HTR-8/SVneo (cell line): ENCODE measurements at places on chromosomes 16 and 17.
A peak's percentile ranks its signal among the peaks of the same experiment; 100 is the strongest.

GRCh38 chr17:59440757-59441463 is 109.5 kb downstream of the YPEL2 start:
- peak; percentile 93 for DNase-seq

- DNase-seq = no peak
Observed at GRCh38 chr17:49959183-49959935, 9.6 kb upstream of the DLX4 start.

GRCh38 chr16:84751947-84752346 is 52.1 kb downstream of the USP10 start:
- DNase-seq = no peak

DNA sequence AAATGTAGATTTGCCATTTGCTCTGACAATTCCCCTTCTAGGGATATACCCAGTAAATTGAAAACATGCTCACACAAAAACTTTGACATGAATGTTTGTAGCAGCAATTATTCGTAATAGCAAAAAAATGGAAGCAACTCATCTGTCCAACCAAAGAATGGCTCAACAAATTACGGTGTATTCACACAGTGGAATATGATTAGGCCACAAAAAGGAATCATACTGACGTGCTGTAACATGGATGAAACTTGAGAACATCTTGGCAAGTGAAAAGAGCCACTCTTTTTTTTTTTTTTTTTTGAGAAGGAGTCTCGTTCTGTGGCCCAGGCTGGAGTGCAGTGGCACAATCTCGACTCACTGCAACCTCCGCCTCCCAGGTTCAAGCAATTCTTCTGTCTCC is 24.1 kb upstream of the SPNS3 start:
- no peak for DNase-seq

DNA sequence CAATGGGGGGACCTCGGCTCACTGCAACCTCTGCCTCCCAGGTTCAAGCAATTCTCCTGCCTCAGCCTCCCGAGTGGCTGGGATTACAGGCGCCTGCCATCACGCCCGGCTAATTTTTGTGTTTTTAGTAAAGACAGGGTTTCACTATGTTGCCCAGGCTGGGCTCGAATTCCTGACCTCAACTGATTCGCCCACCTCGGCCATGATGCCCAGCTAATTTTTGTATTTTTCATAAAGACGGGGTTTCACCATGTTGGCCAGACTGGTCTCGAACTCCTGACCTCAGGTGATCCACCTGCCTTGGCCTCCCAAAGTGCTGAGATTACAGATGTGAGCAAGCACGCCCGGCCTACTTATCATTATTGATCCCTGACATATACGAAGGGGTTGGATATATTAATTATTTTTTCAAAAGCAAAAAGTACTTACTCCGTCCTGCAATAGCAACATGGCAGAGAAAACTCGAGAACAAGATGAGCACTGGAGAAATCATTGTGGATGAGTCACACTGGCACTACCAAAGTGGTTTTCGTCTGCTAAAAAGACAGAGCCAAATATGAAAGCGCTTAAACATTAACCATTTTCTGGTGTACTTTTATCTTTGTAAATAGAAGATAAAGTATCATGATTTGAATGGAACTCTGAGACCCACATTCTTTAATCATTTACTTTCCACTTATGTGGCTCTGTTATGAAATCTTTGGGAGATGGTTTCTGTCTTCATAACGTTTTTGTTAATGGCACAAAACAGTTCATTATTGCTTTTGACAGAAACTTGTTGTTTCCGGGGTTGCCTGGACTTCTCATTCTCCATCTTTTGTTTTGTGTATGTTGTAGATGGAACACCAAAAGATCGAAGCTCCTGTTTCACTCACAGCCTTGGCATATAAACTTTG is at the start of gene APOH:
Gene APOH (minus strand): TSS at position 529 of the 896 bp plus-strand sequence. CDS start 36 bp downstream, at position 493.
- DNase-seq = no peak

- DNase-seq = no peak
Observed at GRCh38 chr16:72598696-72599095, 426.7 kb upstream of the PMFBP1 start.

DNA sequence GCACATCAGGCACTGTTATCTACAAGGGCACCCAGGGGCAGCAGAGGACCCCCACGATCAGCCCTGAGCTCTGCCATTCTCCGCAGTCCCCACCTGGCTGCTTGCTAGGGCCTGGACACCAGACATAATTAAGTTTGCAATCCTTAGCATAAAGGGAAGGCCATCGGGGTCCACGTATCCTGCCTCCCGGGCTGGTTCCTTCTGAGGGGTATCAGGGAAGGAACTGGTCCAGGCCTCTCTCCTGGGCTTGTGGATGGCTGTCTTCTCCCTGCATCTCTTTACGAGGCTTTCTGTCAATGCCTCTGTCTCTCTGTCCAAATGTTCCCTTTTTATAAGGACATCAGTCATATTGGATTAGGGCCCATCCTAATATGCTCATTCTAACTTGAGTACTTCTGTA is 77.8 kb downstream of the CYLD start:
- DNase-seq = no peak

DNA sequence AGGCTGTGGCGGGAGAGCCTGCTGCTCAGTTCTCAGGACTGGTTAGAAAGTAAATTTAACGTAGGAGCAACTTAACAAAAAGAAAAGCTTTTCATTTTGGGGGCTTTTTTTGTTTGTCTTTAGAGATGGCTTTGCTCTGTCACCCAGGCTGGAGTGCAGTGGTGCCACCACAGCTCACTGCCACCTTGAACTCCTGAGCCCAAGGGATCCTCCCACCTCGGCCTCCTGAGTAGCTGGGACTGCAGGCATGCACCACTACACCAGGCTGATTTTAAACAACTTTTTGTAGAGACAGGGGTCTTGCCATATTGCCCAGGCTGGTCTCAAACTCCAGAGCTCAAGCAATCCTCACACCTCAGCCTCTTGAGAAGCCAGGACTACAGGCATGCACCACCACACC is 205.0 kb downstream of the RPTOR start:
- DNase-seq = no peak

GRCh38 chr16:71954699-71955195 is 45.5 kb downstream of the PKD1L3 start:
- DNase-seq = no peak

- DNase-seq = no peak
Observed at GRCh38 chr16:30715750-30716445, 16.9 kb downstream of the SRCAP start.

- no peak for DNase-seq
Observed at GRCh38 chr17:1834380-1835149, 4.8 kb downstream of the RPA1 start.

DNA sequence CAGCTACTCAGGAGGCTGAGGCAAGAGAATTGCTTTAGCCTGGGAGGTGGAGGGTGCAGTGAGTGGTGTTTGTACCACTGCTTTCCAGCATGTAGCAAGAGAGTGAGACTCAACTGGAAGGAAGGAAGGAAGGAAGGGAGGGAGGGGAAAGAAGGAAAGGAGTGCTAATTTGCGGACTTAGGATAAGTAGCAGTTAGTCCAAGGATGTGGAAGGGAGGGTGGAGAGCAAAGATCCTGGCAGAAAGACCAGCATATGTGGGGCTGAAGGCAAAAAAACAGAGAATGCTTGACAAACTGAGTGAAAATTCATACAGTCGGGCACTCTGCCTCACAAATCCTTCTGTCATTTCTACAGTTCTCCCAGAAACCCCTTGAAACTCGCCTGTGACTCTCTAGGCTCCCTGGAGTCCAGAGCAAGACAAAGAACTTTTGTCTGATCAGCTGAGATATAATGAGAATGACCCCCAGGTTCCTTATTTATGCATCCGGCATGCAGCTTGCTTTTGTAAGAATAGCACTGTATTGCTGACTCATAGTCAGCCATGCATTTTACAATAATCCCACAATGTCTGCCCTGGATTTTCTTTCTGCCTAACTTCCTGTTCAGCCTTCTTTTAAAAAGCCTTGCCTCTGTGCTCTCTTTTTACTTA is 31.5 kb downstream of the CDK5RAP3 start:
- DNase-seq = peak; percentile 60

DNA sequence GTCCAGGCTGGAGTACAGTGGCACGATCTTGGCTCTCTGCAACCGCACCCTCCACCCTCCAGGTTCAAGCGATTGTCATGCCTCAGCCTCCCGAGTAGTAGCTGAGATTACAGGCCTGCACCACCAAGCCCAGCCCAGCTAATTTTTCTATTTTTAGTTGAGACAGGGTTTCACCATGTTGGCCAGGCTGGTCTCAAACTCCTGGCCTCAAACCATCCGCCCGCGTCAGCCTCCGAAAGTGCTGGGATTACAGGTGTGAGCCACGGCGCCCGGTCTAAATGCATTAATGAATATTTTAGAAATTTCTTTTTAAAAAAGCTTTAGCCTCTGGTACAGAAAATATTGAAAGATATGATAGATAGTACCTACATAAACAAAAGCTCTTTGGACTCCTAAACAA is 95.0 kb downstream of the DNAH9 start:
- no peak for DNase-seq

DNA sequence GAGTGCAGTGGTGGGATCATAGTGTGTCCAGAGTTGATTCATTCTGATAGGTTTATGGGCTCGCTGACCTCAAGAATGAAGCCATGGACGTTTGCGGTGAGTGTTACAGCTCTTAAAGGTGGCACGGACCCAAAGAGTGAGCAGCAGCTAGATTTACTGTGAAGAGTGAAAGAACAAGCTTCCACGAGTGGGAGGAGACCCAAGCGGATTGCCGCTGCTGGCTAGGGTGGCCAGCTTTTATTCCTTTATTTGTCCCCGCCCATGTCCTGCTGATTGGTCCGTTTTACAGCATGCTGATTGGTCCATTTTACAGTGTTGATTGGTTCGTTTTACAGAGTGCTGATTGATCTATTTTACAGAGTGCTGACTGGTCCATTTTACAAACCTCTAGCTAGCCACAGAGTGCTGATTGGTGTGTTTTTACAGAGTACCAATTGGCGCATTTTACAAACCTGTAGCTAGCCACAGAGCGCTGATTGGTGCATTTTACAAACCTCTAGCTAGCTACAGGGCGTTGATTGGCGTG is 17.5 kb downstream of the CACNG4 start:
- no peak for DNase-seq

DNA sequence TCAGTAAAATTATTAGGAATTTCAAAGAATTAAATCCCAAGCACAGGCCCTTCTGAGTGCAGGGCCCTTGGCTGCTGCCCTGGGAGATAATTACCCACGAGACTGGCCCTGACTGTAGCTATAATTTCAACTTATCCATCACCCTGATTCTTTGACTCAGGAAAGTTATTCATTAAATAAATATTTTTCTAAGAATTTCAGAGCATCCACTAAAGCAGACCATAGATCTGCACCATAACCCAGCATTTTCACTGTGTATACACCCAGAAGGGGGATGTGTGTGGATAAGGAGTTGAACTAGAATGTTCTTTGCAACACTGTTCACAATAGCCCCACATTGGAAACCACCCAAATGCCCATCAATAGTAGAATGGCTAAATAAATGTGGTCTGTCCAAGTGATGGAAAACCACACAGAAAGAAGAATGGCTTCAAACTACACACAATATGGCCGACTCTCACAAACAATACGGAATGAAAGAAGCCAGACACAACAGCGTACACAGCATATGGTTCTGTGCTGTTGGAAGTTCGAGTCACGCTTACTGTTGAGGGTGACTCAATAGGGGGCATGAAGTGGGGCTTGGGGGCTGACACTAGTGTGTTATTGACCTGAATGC is 33.9 kb upstream of the MEAK7 start:
- no peak for DNase-seq

DNA sequence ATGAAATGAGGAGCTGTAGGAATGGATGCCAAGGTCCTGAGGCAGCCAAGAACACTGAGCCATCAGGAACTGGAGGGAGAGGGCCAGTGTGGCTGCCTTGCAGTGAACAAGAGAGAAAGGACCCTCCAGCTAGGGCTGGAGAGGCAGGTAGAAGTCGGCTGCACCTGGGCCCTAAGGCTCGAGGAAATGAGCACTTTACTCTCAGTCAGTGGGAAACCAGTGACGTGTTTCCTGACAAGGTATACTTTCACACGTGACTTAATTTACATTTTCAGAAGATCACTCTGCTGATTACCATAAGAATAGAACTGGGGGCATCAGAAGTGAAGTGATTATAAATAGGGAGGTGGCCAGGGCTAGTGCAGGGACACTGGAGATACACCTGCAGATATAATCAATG is 115.2 kb downstream of the C17orf67 start:
- no peak for DNase-seq

DNA sequence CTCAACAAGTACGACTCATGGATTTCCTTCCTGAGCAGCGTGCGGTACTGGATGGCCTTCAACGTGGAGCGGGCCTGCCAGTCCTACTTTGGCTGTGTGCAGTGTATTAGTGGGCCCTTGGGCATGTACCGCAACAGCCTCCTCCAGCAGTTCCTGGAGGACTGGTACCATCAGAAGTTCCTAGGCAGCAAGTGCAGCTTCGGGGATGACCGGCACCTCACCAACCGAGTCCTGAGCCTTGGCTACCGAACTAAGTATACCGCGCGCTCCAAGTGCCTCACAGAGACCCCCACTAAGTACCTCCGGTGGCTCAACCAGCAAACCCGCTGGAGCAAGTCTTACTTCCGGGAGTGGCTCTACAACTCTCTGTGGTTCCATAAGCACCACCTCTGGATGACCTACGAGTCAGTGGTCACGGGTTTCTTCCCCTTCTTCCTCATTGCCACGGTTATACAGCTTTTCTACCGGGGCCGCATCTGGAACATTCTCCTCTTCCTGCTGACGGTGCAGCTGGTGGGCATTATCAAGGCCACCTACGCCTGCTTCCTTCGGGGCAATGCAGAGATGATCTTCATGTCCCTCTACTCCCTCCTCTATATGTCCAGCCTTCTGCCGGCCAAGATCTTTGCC is 9.0 kb downstream of the HAS3 start:
- no peak for DNase-seq

DNA sequence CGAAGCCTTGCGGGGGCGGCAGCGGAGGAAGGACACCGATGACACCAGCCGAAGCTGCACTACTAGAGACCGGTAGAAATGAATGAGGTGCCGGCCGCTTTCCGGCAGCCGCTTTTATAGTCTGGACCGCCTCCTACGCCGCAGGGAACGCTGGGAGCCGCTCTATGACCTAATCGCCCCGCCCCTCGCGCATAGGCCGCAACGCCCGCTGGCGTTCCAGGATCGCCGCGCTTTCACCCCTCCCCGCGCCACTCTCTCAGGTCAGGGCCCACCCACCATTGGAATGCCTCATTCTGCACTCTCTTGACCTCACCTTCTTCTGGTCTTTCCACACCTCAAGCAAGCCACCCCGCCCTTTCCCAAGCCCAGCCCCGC is at the start of gene DDX5:
Gene DDX5 (minus strand): TSS at position 89 of the 375 bp plus-strand sequence. CDS start 170 bp downstream, outside the sequence.
- peak; percentile 94 for DNase-seq
